ENCODE measurements at places on chromosomes 5 and 9.

GRCh38 chr9:116499434-116499833, 187.7 kb upstream of the TRIM32 start:
- DNase-seq = no peak

- DNase-seq = no peak
These were observed 6.0 kb downstream of the CAMK4 start for GRCh38 chr5:111229871-111230810.

GRCh38 chr9:109737295-109737694, 42.7 kb upstream of the PALM2AKAP2 start:
- DNase-seq = no peak

- no peak for DNase-seq
These were observed 152.6 kb downstream of the MED27 start for GRCh38 chr9:131927091-131927490.

DNA sequence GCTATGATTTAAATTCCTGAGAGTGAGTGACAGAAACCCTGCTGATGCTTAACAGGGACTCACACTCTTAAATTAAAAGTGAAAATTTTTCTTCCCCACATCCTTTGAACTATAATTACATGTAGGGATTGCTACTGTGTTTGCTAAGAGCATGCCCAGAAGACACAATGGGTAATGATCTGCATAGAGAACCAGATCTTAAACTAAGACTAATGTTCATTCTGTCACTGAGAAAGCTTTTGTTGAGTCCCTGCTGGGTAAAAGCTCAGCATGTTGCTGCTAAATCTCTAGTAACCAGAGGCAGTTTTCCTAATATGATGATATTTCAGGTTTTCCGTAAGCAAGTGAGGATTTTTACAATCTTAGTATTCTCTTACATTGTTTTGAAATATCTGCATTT, 424.8 kb upstream of the SMC2 start:
- no peak for DNase-seq

Measured in suppressor macrophage treated with lipopolysaccharide for 1 hour (primary cell).